ENCODE measurements at places on chromosomes 5 and 9.

GRCh38 chr5:126594748-126595485, at the start of gene ALDH7A1:
ALDH7A1 (minus strand) TSS chr5:126595219; CDS start chr5:126595198, 21 bp downstream.
- no peak for DNase-seq

DNA sequence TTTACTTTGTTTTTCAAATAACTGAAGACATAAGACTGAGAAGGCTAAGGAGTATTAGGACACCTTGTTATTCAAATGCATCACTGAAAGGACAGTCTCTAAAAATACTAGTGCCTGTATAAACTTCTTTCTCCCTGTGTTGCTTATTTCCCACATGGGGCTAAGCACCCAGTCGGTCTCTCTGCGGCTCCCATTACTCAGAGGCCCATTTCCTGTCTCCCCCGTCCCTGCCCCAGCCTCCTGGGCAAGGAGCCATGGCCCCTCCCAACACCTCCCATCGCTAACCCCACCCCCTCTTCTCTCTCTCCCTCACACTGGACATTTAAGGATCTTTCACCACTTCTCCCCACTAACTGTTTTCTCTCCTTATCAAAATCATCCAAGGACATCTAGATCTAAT, 81.9 kb downstream of the EBF1 start:
- no peak for DNase-seq

- no peak for DNase-seq
Observed at GRCh38 chr9:130327781-130328348, 62.3 kb downstream of the HMCN2 start.

- no peak for DNase-seq
Observed at GRCh38 chr5:59299006-59299405, 594.5 kb downstream of the PDE4D start.

DNA sequence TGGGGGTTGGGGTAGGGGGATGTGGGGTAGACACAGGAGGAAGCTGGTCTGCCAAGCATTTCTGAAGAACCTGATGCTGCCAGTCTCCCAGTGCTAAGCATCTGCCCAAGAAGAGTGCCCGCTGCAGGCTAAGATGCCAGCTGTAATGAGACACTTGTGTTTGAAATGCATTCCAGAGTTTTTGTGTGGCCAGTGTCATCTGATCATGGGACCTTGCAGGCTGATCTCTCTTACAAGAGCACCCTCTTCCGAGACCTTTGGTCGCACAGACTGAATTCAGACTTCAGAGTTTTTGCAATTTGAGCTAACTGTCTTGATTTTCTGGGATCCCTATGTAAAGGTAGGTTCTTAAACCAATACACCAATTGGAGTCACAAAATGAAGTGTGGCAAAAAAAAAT, 58.1 kb downstream of the DENND1A start:
- DNase-seq: no peak

DNA sequence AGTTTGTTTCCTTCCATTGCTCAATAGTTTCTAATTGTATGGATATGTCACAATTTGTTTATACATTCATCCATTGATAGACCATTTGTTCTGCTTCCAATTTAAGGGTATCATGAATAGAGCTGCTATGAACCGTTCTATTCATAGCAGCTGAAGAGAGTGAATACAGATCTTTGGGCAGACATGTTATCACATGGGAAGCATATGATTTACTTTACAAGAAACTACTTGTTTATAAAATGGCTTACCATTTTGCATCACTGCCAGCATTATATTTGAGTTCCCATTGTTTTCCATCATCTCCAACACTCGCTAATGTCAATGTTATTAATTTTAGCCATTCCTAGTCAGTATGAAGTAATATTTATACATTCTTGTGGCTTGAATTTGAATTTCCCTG, 549.0 kb downstream of the MAT2B start:
- DNase-seq: no peak

DNA sequence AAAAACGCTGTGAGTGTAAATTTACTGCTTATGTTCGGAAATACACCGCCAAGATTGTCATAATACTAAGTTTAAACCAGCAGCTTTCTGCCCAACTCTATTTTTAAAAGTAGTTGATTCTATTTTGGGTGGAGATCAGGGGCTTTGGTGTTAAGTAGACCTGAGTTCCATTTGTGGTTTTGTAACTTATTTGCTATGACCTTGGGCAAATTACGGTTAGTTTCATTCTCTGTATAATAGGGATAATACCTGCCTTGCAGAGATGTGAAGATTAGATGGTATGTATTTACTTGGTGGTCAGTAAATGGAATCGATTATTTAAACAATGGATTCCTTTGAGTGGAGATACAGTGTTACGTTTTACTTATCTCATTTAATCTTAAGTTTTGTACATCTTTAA, 1.6 kb downstream of the RAD23B start:
- no peak for DNase-seq

DNA sequence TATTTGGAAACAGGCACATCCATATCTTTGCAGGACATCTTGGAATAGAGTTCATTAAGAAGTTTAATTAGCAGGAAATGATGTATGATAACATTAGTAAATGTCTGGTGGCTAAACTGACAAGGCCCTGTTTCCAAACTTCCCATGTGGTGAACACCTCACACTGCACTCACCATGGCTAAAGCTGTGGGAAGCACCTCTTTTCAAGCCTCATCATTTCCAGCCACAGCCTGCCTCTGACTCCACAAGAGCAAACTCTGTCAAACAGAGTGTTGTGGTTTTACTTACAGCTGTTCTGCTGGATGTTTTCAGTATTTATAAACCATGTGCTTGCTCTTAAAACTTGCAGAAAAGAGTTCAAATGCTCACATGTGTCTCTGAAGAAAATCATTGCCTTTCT, 14.9 kb upstream of the NDUFB6 start:
- no peak for DNase-seq

DNA sequence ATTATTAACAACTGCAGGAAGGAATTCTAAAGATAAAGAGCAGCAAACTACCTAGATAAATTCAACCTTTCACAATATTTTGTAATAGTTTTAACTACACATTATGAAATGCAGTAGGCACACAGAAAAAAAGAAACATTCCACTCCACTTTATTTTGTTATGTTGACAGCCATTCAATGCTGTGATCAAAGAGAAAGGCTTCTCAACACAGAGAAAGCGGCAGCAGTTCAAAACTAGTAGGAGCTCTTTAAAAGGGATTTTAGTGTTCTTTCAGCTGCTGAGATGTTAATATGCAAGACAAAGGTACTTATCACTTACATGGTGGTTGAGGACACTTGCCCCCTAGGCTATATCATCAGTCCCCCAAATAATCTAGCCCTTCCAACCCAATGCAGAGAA, 11.6 kb downstream of the CEMIP2 start:
- DNase-seq: no peak

GRCh38 chr9:88379352-88379751, 8.9 kb upstream of the SPIN1 start:
- DNase-seq: no peak

GRCh38 chr5:136600306-136600705, 235.0 kb upstream of the TRPC7 start:
- DNase-seq: no peak

DNA sequence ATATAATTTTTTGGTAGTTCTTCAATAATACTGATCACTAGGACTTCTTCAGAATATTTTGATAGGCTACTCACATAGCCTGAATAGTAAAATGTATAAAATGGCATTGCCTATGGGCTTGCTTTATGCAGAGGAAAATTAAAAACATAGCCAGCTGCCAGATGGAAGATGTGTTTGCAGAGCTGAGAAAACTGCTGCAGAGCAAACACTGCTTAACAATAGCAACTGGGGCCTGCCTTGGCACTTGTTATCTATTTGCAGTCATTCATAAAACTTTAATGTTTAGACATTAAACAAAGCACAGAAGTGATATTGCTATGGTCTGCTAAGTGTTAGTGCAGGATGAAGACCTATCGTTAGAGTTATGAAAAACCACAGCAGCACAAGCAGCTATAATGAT, 151.5 kb upstream of the SMC2 start:
- DNase-seq: no peak

- peak; percentile 67 for DNase-seq
Observed at GRCh38 chr9:88388203-88388885, at the start of gene SPIN1. SPIN1 (plus strand) TSS chr9:88388444; CDS start chr9:88426540, 38,096 bp downstream.

DNA sequence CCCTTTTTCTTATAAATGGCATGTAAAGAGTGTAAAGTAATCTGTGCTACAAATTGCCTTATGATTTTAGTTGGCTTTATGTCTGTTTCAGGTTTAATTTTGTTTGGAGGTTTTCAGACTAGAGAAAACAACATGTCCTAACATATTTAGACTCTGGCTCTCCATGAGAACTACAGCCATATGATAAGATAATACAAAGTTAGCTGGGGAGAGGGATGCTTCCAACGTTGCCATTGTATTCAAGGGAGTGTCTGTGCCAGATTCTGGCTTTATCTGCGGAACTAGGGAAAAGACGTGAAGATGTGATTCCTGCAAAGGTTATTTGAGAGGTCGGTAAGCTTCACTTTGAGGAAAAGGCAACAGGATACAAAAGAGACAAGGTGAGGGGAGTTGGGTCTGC, 140.0 kb upstream of the OTULINL start:
- DNase-seq: no peak

GRCh38 chr5:132086277-132086794, 12.7 kb downstream of the CSF2 start:
- DNase-seq: no peak

GRCh38 chr9:25716220-25716872, 38.1 kb upstream of the TUSC1 start:
- no peak for DNase-seq

DNA sequence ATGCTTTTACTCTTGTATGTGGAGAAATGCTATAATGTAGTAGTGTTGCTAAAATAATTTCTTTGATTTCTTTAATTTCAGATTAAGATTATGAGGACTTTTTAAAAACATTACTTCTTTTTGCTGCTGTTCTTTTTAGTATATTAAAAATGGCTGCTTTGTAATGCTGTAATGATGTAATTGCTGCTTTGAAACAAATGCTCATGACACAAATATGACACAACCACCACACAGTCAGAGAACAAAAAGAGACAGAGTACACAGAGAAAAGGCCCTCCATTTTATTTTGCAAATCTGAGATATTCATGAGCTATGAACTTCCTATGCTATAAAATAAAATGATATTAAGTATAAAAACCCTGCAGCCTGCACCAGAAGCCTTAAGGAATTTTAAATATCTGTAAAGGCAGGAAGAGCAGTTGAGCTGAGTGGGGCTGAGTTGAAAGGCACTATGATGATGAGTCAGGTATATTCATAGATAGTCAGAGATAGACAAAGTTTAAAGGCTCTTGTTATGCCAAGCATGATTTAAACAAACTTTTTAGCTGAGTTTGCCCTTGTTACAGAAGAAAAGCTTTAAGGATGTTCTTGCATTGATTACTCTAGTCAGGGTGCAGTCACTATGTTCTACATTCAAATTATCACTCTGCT, 5.1 kb upstream of the POU5F2 start:
- DNase-seq: no peak

DNA sequence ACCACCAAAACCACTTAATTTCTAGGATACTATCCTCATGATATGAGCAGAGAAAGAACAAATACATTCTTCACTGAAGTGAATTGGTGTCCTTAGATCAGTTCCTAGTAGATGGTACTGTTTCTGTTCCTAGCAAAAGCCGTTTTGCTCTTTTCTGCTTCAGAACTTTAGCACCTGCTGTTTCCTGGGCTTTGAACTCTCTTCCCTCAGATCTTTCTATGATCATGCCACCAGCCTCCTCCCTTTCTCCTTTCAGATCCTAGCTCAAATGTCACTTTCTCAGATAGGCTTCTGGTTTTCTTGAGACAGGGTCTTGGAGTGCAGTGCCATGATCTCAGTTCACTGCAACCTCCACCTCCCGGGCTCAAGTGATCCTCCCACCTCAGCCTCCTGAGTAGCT, 118.0 kb downstream of the EGFLAM start:
- DNase-seq: no peak

DNA sequence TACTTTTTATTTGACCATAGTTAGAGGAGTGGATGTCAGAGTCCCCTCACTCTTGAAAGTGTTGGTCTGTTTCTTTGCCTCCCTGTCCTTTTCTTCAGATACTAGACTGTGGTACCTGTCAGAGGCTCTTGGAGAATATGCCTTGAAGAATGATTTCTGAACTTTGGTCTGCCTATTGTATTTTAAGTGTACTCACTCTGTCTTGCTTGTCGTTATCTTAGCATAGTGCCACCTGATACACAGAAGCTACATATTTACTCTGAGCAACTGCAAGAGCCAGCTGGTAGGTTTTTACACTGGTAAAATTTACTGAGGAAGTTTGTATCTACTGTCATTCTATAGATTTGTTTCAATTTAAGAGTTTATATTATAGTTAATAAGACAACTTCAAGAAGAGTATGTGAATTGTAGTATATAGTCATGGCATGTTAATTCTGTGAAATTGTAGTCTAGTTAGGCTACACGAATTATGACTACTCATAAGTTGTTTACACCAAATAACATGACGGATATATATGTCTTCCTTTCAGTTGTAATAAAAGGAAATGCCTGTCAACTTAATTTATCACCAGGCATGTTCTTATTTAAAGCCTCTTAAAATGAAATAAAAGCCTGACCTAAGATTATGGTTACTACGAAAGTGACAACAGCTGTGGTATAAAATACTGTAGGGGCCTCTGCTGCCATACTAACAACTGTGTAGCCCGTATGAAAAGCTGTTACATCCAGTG, 201.7 kb downstream of the KDM4C start:
- DNase-seq: no peak

GRCh38 chr9:132049900-132050299, 29.8 kb downstream of the MED27 start:
- DNase-seq: no peak

- peak; percentile 37 for DNase-seq
Observed at GRCh38 chr9:132241840-132242620, 80.2 kb downstream of the NTNG2 start.

GRCh38 chr9:98635374-98635773, 73.4 kb downstream of the GABBR2 start:
- no peak for DNase-seq

DNA sequence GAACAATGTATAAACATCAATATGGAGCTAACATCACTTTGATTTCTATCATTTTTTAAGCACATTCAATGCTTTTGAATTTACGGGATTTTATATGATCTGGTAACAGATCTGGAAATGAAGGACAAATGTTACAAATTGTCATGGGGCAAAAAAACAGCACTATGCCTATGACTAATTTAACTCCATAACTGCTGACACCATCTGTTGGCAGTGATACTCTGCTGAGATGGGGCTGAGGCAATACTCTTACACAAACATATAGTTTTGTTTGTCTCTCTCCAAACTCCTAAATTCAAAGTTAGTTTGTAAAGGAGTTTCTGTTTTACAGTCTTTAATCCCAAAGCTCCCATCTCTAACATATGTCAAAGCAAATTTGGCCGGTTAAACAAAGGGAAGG, 132.5 kb upstream of the FER start:
- no peak for DNase-seq
